ENCODE measurements at places on chromosomes 2 and 18. TPM values are rescaled to one million over a fixed set of nuclear protein-coding genes. Genes with fewer than 3 reads are reported as not detected.

- H3K36me3 ChIP-seq, result no peaks in the 10 kb centered on the region
- no peaks in the 10 kb centered on the region for H3K27me3 ChIP-seq
- no peak overlapping the region for H3K4me3 ChIP-seq
- no peaks in the 10 kb centered on the region for H3K4me1 ChIP-seq
Observed at GRCh38 chr2:240306185-240306584, 129.3 kb upstream of the GPC1 start.

GRCh38 chr2:99597616-99598015, 107.8 kb upstream of the REV1 start:
- no peaks in the 10 kb centered on the region for H3K27me3 ChIP-seq
- no peak for DNase-seq
- no peak overlapping the region for H3K27ac ChIP-seq
- no peaks in the 10 kb centered on the region for H3K36me3 ChIP-seq

DNA sequence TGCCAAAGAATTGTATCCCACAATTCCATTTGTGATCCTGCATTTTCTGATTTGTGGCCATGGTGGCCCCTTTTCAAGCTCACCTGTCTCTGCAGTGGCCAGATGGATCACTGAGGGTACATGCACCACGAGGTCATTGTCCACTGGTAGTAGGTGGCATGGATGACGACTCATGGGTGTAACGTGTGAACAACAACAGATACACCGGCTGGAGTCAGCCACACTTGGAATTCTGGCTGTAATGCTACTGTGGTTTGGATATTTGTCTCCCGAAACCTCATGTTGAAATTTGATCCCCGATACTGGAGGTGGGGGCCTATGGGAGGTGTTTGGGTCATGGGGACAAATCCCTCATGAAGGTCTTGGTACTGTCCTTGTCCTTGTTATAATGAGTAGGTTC, 102.2 kb upstream of the TAF1B start:
- H3K4me1 ChIP-seq, result peaks cover 42% of the 10 kb centered on the region
- peaks cover 3% of the 10 kb centered on the region for H3K27me3 ChIP-seq
- H3K4me3 ChIP-seq, result no peak overlapping the region
- DNase-seq, result no peak

- H3K27me3 ChIP-seq, result peaks cover 22% of the 10 kb centered on the region
- no peak overlapping the region for H3K4me3 ChIP-seq
- H3K27ac ChIP-seq, result no peak overlapping the region
- no peaks in the 10 kb centered on the region for H3K36me3 ChIP-seq
- no peaks in the 10 kb centered on the region for H3K4me1 ChIP-seq
Observed at GRCh38 chr18:39841482-39842365, 2113.3 kb upstream of the PIK3C3 start.

DNA sequence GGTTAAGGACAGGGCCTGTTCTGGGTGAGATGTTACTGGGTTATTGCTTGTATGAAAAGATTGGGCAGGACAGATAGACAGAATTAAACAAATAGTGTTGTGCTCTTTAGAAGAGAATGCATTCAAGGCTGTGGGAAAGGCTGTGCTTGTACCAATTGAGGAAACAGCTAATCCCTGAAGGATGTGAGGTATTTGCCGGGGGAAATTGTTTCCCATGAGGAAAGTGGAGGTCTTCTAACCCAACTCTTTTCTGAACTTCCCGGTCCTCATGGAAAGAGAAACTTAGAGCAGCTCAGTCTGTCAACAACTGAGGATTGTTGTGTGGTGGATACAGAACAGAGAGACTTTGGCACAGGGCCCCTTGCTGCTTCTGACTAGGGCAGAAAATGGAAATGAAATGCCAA, 9.5 kb downstream of the SLC1A4 start:
- H3K4me3 ChIP-seq, result no peak overlapping the region
- no peak for DNase-seq
- H3K36me3 ChIP-seq, result peaks cover 29% of the 10 kb centered on the region
- no peaks in the 10 kb centered on the region for H3K27me3 ChIP-seq
- H3K4me1 ChIP-seq, result peaks cover 29% of the 10 kb centered on the region

- no peak for DNase-seq
- H3K4me1 ChIP-seq, result no peaks in the 10 kb centered on the region
- no peak overlapping the region for H3K27ac ChIP-seq
- H3K27me3 ChIP-seq, result peaks cover 5% of the 10 kb centered on the region
- no peak overlapping the region for H3K4me3 ChIP-seq
Observed at GRCh38 chr2:85259879-85260278, 67.9 kb downstream of the TGOLN2 start.

SLC11A1 gene
- total RNA-seq, result 0.17 TPM

CABYR gene
- 1.3 TPM for total RNA-seq

GRCh38 chr2:189679226-189679625, 4.8 kb downstream of the ANKAR start:
- H3K36me3 ChIP-seq, result peaks cover 39% of the 10 kb centered on the region
- H3K4me3 ChIP-seq, result no peak overlapping the region
- peaks cover 30% of the 10 kb centered on the region for H3K4me1 ChIP-seq
- DNase-seq, result no peak
- H3K27me3 ChIP-seq, result no peaks in the 10 kb centered on the region
- no peak overlapping the region for H3K27ac ChIP-seq

DNA sequence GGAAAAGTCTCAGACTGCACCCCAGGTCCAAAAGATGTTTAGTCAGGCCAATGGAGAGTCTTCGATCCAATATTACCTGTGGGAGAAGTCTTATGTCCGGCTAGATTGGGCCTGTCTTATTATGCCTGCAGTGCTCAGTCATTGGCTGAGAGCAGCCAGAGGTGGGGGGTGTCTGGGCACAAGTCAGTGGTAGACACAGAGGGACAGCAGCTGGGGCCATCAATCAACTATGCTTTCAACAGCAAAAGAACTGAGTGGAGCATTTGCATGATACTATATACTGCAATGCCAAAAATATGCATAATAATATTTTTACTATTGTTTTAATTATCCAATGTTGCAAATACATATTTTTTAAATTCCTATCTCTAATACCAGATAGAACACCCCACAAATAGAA, 298.6 kb upstream of the CDH20 start:
- no peak for DNase-seq
- no peak overlapping the region for H3K27ac ChIP-seq
- no peaks in the 10 kb centered on the region for H3K27me3 ChIP-seq

DNA sequence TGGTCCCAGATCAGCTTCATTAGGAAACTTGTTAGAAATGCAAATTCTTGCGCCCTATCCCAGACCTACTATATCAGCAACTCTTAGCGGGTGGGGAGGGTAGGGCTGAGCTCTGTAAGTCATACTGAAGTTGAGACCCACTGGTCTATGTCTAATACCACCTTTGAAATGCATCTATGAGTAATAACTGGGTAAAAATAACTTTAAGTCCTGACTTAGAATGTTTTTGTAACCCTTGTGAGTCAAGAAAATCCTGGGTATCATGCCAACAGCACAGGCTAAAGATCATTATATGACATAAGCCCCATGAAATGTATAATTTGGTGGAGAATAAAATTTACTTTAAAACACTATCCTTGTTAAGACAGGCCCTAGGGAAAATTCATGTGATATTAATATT, 41.4 kb downstream of the PRKD3 start:
- H3K4me1 ChIP-seq, result no peaks in the 10 kb centered on the region
- H3K36me3 ChIP-seq, result peaks cover 7% of the 10 kb centered on the region
- H3K27me3 ChIP-seq, result no peaks in the 10 kb centered on the region

TUBA3E gene
- not detected for total RNA-seq

SERPINB12 gene
- not detected for total RNA-seq
